ENCODE measurements at places on chromosomes 6 and 20. TPM values are rescaled to one million over a fixed set of nuclear protein-coding genes. Genes with fewer than 3 reads are reported as not detected.
A peak's percentile ranks its signal among the peaks of the same experiment; 100 is the strongest.

The DLK2 gene
- total RNA-seq = 0.37 TPM

The PLA2G7 gene
- total RNA-seq = 9.6 TPM

The WFDC10B gene
- total RNA-seq = not detected

DNA sequence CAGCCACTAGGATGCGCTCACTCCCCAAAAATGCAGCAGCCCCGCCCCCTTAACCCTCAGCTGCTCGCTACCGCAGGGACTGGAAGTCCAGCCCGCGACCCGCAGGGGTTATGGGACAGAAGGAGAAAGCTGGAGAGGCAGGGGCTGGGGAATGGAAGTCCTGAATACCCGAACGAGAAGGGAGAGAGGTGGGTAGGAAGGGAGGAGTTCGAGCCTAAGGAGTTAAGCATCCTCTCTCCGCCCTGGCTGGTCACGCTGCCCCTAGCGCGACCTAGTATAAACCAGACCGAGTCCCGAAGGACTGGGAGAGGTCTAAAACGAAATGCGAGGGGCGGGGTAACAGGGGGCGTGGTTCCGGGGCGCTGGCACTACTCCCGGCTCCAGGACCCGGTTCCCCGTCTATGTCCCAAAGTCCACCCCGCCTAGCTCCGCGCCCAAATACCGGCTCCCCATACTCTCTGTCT lies 448 bp upstream of the DDAH2 start:
- DNase-seq = peak; percentile 84

- DNase-seq = peak; percentile 99
Measured at GRCh38 chr6:43477235-43478007, at the start of gene TJAP1. TJAP1 (plus strand) TSS chr6:43477570; CDS start chr6:43499002, 21,432 bp downstream.

GRCh38 chr6:149342525-149342924 lies 25.0 kb downstream of the TAB2 start:
- DNase-seq = no peak

GRCh38 chr6:159609652-159610178 lies 83.3 kb downstream of the SOD2 start:
- DNase-seq = no peak

- DNase-seq = no peak
Measured at GRCh38 chr6:119241111-119241465, 108.5 kb downstream of the MAN1A1 start.

- DNase-seq = no peak
Measured at GRCh38 chr6:37146735-37147157, 23.2 kb upstream of the PIM1 start.

- no peak for DNase-seq
Measured at GRCh38 chr6:99689916-99690685, 83.5 kb downstream of the PRDM13 start.

DNA sequence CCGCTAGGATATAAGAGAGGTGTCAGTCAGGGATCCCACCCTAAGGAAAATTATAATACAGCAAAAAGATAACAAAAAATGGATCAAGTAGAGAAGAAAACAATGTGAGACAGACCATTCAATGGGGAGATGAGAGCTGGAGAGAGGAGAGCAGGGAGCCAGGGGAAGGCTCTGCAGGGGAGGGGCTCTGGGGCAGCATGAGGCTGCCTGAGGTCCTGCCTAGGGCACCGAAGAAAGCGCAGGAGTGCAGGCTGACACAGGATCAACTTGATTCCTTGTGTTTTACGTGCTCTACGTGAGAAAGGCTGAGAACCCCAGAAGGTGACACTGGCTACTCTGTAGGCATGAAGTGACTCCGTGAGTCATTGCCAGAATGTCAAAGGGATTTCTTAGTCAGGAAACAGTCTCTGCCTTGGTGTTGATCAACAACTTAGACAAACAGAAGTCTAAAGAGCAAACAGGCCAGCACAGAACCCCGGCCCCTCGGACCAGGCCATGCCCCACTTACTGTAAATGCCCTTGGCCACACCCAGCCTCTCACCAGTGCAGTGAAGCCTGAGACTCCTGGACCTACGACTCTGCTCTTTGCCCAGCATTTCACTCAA lies 290.1 kb upstream of the PRDM1 start:
- no peak for DNase-seq

DNA sequence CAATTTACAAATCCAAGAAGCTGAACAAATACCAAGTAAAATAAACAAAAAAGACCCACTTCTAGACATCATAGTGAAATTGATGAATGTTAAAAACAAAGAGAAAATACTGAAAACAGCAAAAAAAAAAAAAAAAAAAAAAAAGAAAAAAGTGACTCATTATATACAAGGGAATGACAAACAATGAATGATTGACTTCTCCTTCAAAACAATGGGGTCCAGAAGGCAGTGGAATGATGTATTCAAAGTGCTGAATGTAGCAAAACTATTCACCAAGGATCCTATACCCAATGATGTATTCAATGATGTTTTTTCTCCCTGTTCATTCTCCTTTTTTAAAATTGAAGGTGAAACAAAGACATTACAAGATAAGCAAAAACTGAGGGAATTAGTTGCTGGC lies 650.0 kb downstream of the UTRN start:
- DNase-seq = no peak

DNA sequence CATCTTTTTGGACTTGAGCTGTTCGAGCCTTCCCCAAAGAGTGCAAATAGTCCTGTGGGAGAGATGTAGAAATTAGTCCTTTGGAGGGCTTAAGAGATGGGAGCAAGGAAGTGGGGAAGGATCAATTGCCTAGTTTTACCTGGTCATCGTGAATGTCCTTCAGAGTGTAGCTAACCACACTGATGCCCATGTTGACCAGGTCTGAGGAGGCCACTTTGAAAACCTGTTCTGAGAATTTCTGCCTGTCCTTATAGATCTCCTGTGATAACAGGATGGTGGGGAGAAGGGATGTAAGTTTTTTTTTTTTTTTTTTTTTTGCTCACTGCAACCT lies 2.0 kb downstream of the FLOT1 start:
- DNase-seq = no peak

- no peak for DNase-seq
Measured at GRCh38 chr6:163120223-163120622, 294.3 kb upstream of the QKI start.

All from activated naive CD8-positive, alpha-beta T cell treated with anti-CD3 and anti-CD28 coated beads, Interleukin-2, amount 10 ng/mL, durations not matched to agents 7 days and 5 days (primary cell).